ENCODE measurements at places on chromosomes 3 and 15.
A peak's percentile ranks its signal among the peaks of the same experiment; 100 is the strongest.

DNA sequence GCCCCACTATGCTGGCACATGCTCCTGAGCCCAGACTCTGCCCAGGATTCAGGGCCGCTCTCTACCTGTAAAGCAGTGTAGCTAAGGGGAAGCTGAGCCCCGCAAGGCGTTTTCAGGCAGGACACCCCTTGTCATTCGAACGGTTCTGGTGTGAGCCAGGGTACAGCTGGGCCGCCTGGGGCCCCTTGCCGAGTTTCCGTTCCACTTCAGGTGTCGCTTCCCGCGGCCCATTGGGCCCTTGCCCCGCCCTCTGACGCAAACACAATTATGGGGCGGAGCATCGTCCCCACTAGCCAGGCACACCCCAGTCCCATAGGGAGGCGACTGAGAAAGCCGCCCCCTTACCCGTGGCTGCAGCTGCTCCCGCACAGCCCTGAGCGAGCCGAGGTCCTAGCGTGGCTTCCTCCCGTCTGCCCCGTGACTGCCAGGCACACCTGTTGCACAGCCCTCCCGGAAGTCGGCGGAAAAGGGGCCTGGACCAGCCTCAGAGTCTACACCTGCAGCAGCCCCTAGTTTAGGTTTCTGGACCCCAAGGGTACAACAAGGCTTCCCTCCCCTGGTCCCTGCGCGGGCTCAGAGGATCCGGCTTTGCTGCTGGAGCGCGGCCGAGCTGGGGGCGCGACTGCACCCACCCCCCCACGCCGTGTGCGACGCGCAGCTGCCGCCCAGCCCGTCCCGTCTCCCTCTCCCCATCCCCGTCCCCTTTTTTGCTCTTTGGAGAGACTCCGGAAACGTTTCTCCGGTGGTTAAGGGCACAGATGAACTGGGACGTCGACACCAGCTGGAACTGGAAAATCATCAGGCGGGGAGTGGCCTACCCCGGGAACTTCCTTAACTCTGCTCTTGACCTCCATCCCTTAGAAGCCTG, at the start of gene PLSCR2:
PLSCR2 (minus strand) TSS at position 412 of the 868 bp plus-strand sequence. CDS start 9,657 bp downstream, outside the sequence.
- peak; percentile 79 for DNase-seq

GRCh38 chr3:182133752-182134151, 422.0 kb downstream of the SOX2 start:
- DNase-seq, result no peak

DNA sequence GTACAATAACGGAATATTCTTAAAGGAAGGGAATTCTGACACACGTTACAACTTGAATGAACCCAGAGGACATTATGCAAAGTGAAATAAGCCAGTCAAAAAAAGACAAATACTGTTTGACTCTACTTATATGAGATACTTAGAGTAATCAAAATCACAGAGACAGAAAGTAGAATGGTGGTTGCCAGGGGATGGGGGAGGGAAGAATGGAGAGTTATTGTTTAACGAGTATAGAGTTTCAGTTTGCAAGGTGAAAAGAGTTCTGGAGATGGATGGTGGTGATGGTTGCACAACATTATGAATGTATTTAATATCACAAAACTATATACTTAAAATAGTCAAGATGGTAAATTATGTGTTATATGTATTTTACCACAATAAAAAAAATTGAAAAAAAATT, 112.9 kb upstream of the ARHGEF3 start:
- no peak for DNase-seq

DNA sequence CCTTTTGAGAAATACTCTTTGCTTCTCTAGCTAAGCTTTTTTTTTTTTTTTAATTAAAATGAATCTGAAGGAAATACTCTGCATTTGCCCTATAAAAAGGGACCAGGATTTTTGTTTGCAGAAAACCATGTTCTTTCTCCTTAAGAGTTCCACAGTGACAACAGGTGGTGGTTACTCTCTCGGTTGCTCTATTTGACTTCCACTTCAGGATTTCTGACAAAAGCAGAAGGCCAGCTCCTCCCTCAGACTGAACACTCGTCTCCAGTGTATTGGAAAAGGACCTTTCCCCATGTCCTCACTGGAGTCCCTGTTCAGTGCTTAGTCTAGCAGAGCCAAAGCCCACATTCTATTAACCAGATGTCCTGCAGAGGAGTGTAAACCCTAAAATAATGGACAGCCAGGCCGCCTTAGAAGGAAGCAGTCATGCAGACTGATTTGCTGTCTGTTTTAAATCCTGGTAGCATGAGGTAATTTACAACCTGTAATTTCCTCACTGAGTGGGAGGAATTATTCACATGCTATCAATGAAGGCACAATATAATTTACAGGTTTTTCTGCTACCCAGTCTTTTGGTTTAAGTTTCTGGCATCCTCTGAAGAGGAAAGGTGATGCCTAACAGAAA, 599.3 kb downstream of the PYDC2 start:
- no peak for DNase-seq

GRCh38 chr3:196458063-196458462, 25.8 kb upstream of the UBXN7 start:
- DNase-seq, result no peak

DNA sequence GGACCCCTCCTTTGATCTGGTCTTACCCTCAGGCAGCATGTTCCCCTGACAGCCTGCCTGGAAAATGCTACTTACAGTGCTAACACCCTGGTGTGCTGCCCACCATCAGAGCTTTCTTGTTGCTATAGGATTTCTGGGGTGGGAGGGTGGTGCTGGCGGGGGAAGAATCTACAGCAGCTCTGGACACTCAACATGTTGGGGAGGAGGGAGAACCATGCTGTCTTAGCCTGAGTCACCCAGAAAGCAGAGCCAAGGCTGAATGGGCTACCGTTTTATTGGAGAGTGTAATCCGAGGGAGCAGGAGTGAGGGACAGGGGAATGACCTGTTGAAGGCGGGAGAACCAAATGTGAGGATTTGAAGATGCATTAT, 45.6 kb downstream of the MFSD1 start:
- DNase-seq, result no peak

GRCh38 chr3:142982038-142982773, 18.7 kb upstream of the PAQR9 start:
- DNase-seq, result no peak

DNA sequence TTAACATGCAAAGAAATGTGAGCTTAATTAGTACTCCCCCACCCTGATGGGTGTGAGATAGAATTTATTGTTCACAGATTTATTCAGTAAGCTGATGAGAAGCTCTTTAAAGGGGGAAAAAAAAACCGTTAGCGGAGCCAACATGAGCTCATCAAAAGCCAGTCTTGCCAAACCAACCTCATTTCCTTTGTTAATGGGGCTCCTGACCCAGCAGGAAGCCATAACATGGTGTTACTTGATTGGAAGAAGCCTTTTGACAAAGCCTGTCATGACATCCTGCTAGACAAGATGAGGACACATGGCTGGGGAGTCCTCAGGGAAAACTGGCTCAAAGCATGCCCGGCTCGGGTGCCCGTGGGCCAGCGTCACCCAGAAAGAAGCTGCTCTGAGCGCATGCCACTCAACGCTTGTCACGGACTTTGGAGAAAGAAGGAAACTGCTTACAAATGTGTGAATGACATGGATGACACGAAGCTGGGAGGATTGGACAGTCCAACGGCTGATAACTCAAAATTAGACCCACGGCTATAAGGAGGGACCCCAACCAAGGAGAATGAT, 64.6 kb downstream of the SLCO2A1 start:
- DNase-seq, result no peak

DNA sequence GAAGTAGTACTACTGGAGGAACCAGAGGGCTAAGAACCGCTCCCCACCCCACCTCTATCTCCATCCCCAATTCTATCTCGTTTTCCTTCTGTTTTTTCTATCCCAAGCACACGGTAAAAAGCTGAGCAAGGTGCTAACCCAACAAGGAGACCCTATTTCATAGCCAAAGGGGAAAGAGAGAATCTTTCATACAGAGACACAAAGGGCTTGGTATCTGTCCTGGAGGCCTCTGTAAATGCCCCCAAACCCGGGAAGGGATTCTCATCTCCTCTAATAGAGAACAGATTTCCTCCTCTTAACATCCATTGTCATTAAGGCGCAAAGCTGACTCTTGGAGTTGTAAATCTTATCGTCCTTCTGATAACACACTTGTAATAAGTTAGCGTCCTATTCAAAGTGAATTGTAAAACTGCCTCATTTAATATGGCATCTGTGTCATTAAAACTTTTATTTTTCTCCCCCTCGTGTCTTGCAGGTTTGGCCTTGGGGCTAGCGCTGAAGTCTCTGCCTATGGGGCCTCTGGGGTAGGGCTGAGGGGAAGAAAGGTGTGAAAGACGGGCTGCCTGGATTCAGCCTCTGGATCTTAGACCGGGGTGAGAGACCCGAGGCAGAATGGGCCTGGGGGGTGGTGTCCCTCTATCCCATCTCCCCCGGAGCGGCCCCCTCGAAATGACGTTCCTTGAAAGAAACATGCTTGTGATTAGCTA, 12.1 kb downstream of the NR2F2 start:
- no peak for DNase-seq

GRCh38 chr3:66633402-66634381, 132.9 kb upstream of the LRIG1 start:
- DNase-seq, result no peak

DNA sequence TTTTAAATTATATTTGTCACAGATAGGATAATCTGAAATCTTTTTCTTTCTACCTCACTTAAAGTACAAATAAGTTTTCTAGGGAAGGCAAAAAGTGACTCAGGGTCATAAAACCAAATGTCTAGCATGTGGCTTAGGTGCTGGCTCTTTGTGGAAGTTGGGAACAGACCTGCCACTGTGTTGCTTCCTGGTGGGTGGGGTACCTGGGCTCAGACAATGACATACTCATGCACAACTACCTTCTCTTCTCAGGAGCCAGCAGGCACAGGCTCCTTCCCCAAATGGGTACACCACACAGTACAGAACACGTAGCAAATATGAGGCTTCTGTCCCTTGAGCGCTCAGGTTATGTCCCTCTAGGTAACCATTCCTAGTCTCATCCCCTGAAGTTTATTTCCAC, 40.1 kb upstream of the MUC13 start:
- DNase-seq, result no peak

DNA sequence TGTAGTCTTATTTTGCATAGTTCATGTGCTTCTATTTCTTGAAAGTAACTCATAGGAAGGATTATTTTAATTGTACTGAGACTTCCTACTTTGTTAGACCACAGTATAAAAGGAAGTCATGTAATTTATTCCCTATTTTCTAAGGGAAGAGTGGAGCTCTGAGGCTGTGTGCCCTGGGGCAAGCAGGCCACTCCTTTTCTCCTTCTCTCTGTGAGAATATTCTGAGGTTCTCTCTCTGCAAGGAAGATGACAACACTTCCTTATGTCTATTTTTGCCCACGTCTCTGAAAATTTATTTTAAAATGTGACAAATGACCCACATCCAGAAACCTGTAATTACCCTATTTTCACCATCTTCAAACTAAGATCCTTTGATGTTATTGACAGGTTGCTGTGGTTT, 11.0 kb downstream of the KCTD6 start:
- DNase-seq, result no peak

DNA sequence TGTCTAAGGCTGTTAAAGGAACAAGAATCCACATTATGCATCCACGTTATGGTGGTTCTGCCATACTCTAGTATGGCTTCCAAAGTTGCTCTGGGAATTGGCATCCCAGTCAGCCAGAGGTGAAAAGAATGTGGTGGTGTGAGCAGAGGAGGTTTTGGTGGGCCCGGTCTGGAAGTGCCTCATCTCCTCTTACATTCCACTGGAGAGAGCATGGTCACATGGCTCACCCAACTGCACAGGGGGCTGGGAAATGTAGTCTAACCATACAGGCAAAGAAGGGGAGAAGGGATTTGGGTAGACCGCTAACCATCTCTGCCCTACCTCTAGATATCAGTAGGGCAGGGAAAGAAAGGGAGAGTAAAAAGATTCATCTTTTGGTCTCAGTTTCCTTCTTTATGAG, 3.2 kb upstream of the HEG1 start:
- DNase-seq, result no peak

- no peak for DNase-seq
Observed at GRCh38 chr15:75502360-75502759, 50.9 kb upstream of the SIN3A start.

- peak; percentile 86 for DNase-seq
Observed at GRCh38 chr3:46496746-46497555, 825 bp upstream of the RTP3 start.

DNA sequence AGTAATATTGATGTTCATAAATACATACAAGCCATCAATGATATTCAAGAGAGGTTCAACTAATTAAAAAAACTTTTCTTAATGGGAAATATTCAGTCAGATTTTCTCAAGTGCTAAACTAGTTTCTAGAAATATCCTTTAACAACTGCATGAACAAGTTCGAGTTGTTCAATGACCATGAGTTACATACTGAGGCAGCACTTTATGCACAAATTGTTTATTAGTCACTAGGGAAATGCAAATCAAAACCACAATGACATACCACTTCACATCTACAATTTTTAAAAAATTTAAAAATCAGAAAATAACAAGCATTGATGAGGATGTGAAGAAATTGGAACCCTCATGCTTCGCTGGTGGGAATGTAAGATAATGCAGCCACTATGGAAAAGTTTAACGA, 62.4 kb downstream of the RAD18 start:
- DNase-seq, result no peak

DNA sequence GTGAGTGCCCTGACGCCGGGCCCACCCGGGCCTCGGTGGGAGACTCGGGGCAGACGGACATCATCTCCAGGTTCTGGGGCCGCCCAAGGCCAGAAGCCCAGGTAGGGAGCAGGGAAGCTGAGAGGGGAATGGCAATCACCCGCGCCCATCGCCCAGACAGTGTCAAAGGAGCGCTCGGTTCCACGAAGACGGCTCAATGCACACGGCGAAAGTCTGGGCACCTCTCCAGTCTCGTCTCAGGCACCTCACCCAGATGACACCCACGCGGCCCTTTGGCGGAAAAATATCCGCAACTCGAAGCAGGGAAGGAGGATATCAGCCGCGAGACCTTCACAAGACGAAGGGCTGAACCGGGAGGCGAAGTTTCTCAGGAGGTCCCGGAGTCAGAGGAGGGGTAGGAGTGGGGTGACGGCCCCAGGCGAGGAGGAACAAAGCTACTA, 916 bp downstream of the IL17RD start:
- DNase-seq, result peak; percentile 9

GRCh38 chr3:175111036-175111435, 251.9 kb downstream of the NAALADL2 start:
- no peak for DNase-seq

DNA sequence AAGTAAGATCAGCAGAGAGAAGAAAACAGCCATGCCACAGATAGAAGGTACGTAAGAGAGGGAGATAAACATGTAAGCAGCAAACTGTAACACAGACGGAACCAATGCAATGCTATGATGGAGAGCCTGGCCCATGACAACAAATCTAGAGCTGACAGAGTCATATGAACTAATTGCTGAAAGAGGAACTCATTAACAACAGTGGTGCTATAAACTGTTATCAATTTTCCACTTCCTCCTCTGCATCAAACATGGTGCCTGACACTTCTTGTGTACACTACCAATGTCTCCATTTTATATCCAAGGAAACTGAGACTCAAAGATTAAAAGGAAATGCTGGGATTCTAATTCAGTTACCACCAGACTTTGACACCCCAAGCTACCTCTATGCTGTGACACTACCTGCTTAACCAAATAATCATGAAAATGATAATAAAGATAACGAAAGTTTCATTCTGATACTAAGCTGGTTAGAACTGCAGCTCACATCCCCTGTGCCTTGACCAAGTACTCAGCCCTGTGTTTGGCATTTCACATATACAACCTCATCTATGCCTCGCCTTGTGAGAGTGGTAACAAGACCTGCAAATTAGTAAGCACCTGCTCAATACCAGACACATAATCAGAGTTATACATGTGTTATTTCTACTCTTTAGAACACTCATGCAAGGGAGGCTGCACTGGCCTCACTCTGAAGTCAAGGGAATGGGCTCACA, 79.3 kb downstream of the ANO10 start:
- DNase-seq, result no peak

- DNase-seq, result no peak
Observed at GRCh38 chr3:174083706-174084105, 686.2 kb downstream of the NLGN1 start.

Data from CD4-positive, alpha-beta T cell treated with Interleukin-17A for 4 hours (primary cell).